Motor neuron (in vitro differentiated cells): ENCODE measurements at places on chromosomes 11 and 22. TPM values are rescaled to one million over a fixed set of nuclear protein-coding genes. Genes with fewer than 3 reads are reported as not detected.
A peak's percentile ranks its signal among the peaks of the same experiment; 100 is the strongest.

Gene MMP27
- not detected in 2 replicates for total RNA-seq

Gene MUC6
- total RNA-seq: under 0.01 and 0.44 TPM in 2 replicates

Gene MMP1
- total RNA-seq: 0.27 and 2.6 TPM in 2 replicates

Gene JHY
- 0.49 and 0.91 TPM in 2 replicates for total RNA-seq

Gene PDE2A
- total RNA-seq: 50.6 and 58.7 TPM in 2 replicates

Gene MYRF
- 2.1 and 2.4 TPM in 2 replicates for total RNA-seq

Gene MRGPRG
- 0.44 and 1.4 TPM in 2 replicates for total RNA-seq

Gene CLP1
- total RNA-seq: 17.8 and 18.0 TPM in 2 replicates

DNA sequence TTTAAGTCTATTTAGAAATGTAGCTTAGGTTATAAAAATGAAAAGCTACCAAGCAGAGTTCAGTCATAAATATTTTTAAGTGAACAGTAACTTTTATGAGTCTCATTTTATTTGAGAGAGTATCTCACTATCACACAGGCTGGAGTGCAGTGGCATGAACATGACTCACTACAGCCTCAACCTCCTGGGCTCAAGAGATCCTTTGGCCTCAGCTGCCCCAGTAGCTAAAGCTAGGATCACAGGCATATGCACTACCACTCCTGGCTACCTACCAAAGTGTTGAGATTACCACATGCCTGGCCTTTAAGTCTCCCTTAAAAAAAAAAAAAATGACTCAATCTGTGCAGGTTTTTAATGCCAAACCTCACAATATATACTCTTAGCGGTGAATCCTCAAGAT lies 34.7 kb upstream of the CLNS1A start:
- ATAC-seq: no peak

GRCh38 chr22:33255791-33256190 lies 197.6 kb upstream of the SYN3 start:
- no peak for ATAC-seq

GRCh38 chr22:29798801-29799200 lies 31.6 kb downstream of the UQCR10 start:
- no peak for ATAC-seq

DNA sequence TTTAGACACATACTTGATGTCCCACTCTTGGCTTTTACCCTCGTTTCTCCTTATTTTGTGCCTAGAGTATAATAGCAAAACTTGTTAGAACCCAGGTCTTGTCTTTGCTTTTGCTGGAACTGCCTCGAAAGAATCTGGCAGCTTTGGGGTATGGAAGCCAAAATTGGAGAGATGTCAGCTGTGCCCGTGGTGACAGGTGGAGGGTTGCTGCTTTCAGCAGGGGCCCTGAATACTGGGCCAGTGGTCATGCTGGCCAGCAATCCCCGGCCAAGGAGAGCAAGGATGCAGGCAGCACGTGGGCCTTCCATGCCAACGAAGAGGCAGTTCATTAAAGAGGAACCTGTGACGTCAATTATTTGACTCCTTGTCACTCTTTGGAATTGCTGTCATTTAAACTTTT lies 181.1 kb downstream of the HIPK3 start:
- ATAC-seq: no peak

DNA sequence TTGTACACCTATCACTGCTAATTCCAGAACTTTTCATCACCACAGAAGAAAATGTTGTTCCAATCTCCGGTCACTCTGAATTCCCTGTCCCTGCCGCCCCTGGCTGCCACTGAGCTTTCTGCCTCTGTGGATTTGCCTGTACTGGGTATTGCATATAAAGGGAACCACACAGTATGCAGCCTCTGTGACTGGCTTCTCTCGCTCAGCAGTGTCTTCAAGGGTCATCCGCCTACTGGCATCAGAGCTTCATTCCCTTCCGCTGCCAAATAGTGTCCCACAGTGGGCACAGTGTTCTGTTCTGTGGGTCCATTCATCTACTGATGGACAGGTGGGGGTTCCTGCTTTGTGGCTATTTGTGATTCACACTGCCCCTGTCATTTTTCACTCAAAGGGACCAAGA lies 5.3 kb downstream of the DHCR7 start:
- ATAC-seq: no peak

- ATAC-seq: no peak
These were observed at the start of gene MMP27 for GRCh38 chr11:102705626-102706025. MMP27 (minus strand) TSS chr11:102705769; CDS start chr11:102705714, 55 bp downstream.

DNA sequence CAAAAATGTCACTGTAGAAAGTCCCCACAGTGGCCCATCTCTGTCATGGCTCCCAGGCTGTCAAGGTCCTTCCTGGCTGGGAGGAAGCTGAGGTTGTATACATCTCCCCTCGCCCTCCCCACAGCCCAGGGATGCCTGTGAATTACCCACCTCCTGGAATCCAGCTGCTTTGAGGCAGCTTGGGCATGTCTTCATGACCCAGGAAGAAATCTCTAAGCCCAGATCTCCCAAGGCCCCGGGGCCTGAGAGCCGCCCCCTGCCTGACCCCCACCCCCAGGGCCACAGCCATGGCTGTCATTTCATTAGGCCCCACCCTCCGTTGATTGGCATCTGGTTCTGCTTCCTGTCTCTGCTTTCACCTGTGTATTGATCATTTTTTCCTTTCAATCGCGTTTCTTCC lies 207.5 kb downstream of the TBC1D22A start:
- ATAC-seq: no peak

DNA sequence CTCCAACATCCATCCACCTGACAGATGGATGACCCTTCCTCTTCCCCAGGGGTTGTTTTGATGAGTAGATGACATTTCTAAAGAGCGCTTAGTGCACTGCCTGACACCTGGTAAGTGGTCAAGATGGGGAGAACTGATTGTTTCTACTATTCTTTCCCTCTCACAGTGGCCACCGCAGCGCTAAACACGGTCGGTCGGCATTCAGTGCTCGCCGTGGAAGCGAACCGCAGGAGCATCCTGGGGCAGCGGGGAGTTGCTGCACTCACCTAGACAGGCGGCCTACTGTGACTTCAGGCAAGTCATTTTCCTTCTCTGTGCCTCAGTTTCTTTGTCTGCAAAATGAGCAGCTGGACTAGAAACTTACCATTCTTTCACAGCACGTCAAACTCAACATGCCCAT lies 5.0 kb upstream of the BEST1 start:
- no peak for ATAC-seq

GRCh38 chr11:90113541-90113940 lies 20.9 kb upstream of the NAALAD2 start:
- no peak for ATAC-seq

- ATAC-seq: no peak
These were observed 206.7 kb downstream of the SBF2 start for GRCh38 chr11:10087186-10087922.

DNA sequence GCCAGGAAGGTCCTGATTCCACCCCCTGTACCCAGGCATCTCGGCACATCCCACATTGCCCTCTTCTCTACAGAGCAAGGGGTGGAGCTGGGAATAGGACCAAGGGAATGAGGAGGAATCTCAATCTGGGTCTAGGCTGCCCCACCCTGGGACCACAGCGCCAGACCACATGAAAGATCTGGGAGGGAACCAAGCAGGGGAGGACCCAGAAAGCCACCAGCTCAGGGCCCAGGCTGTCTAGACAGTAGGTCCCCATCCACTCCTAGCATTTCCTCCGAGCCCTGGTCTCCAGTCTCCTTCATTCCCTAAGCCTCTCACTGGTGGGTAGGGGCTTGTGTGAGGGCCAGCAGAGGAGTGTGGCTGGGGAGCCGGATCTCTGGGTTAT lies 11.6 kb downstream of the PHLDB1 start:
- no peak for ATAC-seq

- ATAC-seq: peak; percentile 82
These were observed 71.2 kb downstream of the KIRREL3 start for GRCh38 chr11:126929179-126930061.

DNA sequence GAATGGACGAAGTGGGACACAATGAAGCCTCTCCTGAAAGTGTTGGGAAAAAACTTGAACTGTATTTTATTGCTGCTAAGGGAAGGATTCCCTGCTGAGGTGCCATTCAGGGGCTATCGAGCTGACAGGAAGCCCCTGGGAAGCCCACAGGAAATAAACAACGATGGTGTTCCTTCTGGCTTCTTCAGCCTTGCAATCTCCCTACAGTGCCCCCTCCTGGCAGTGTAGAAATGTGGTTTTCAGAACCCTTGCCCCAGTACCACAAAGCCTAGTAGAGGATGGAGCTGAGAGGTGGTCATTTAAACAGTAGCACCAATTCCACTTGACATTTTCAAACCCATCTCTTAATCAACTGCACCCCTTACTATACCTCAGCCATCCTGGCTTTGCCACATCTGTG lies 676.7 kb upstream of the ARHGAP42 start:
- ATAC-seq: no peak

GRCh38 chr11:115368616-115369015 lies 135.6 kb downstream of the CADM1 start:
- no peak for ATAC-seq

GRCh38 chr11:92458486-92458885 lies 233.9 kb downstream of the FAT3 start:
- no peak for ATAC-seq

GRCh38 chr11:66476841-66477251 lies 3.4 kb upstream of the DPP3 start:
- ATAC-seq: no peak

DNA sequence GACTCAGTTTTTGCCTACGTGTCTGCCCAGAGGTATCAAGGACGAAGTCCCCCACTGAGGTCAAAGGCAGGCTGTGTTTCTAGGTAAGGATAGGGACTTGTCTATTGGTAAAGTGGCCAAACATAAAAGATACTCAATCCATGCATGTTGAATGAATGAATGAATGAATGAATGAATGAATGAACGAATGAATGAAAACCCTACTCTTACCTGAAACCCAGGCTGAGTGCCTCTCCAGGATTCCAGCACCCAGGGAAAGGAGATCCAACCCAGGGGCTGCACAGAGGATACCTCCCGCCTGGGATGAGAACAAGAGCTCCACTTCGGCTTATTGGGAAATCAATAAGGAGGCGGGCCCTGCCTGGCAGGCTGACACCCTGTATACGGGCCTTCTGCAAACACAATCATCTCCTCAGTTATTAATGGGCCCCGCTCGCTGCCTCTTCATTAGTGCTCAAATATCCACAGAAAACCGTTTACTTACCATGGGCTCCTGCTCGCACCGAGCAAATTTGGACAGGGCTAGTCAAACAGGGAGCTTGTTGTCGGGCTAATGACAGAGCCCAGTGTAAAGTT lies 177.4 kb downstream of the BUD13 start:
- ATAC-seq: peak; percentile 91

GRCh38 chr11:117589063-117589462 lies 208.0 kb downstream of the DSCAML1 start:
- peak; percentile 13 for ATAC-seq

GRCh38 chr11:4523666-4524065 lies 21.3 kb upstream of the OR52M1 start:
- no peak for ATAC-seq

- no peak for ATAC-seq
These were observed 498.3 kb downstream of the CNTN5 start for GRCh38 chr11:99519095-99519494.

DNA sequence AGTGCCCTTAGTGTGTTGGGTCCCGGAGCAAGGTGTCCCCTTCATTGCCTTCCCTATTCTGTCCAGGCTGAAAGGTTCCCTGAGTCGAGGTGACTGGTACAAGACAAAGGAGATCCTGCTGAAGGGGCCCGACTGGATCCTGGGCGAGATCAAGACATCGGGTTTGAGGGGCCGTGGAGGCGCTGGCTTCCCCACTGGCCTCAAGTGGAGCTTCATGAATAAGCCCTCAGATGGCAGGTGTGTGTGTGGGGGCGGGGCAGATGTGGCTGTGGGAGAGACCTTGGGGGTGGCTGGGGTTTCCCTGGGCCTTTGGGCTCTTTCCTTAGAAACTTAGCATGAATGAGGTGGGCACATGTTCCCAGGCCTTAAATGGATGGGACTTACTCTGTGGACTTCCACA lies 1.8 kb downstream of the NDUFV1 start:
- ATAC-seq: no peak

DNA sequence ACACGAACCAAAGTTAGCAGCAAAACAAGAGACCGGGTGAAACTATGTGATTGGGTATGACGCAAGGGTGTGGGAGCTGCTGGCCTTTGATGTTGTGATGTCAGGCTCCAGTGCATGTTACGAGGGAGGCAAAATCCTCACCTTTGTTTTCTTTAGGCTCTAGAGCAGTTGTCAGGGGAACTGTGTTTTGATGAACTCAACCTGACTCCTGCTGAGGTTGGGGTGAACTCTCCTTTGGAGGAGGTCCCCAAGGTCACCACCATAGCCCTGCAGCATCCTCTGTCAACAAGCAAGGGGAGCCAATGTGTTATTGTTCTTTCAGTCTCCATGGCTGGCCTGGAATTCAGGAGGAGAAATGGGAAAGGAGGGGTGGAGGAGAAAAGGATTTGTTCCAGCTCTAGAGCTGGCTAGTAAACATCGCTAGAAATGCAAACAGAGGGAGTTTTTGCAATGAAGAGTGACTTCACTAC lies 33.8 kb downstream of the RASSF10 start:
- ATAC-seq: peak; percentile 28

GRCh38 chr11:113730887-113731726 lies 25.0 kb upstream of the TMPRSS5 start:
- peak; percentile 72 for ATAC-seq

- ATAC-seq: no peak
These were observed 30.1 kb upstream of the NOX4 start for GRCh38 chr11:89521294-89521693.

DNA sequence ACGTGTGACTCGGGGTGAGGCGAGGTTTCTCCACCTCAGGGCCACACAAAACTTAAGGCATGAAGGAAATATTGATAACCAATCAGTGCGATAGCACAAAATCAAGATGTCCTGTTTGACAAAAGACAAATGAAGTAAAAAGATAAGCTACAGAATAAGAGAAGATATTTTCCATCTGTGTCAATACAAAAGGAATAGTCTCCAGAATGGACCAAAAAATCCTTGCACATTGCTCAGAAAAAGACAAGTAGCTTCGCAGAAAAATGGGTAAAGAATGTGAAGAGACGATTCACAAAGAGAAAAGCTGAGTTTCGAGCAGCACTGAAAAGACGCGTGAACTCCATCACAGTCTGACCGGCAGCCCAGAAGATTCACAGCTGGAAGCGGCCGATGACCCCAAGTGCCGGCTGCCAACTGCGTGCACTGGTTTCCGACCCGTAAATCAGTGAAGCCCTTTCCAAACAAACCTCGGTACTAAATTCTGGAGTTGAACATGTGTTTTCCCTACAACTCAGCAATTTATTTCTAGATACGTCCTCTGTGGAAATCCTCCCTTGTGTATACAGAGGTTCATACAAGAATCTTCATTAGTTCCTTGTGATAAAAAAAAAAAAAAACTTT lies 308.4 kb downstream of the BRD1 start:
- no peak for ATAC-seq

- no peak for ATAC-seq
These were observed 260.6 kb downstream of the ETS1 start for GRCh38 chr11:128326791-128327190.
